CD4-positive, alpha-beta T cell (primary cell): ENCODE measurements at places on chromosomes 3 and 15. TPM values are rescaled to one million over a fixed set of nuclear protein-coding genes. Genes with fewer than 3 reads are reported as not detected.

DNA sequence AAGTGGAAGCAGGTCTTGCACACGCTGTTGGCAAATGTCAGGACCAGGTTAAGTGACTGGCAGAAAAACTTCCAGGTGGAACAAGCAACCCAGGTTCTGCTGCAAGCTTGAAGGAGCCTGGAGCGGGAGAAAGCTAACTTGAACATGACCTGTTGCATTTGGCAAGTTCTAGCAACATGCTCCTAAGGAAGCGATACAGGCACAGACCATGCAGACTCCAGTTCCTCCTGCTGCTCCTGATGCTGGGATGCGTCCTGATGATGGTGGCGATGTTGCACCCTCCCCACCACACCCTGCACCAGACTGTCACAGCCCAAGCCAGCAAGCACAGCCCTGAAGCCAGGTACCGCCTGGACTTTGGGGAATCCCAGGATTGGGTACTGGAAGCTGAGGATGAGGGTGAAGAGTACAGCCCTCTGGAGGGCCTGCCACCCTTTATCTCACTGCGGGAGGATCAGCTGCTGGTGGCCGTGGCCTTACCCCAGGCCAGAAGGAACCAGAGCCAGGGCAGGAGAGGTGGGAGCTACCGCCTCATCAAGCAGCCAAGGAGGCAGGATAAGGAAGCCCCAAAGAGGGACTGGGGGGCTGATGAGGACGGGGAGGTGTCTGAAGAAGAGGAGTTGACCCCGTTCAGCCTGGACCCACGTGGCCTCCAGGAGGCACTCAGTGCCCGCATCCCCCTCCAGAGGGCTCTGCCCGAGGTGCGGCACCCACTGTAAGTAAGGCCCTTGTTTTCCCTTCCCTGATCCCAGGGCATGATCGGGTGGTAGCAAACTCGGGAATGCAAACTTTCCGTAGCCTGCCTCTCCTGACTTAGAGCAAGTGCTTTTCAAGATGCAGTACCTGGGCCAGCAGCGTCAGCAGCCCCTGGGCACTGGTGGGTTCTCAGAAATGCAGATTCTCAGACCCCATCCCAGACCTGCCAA, 759 bp downstream of the GALNT15 start:
- DNase-seq: no peak

Gene CPLX3
- 0.53 TPM for total RNA-seq

GRCh38 chr3:3443482-3443881, 264.0 kb upstream of the CRBN start:
- DNase-seq: no peak

Gene RPL32
- total RNA-seq: 4,308 TPM

Gene DNAH1
- 50.7 TPM for total RNA-seq

Gene ZDHHC19
- total RNA-seq: not detected

GRCh38 chr3:38085943-38086324, 46.9 kb downstream of the DLEC1 start:
- DNase-seq: no peak

Gene EPHB1
- total RNA-seq: 0.08 TPM

- DNase-seq: no peak
Observed at GRCh38 chr3:17195192-17195611, 310.4 kb downstream of the PLCL2 start.

DNA sequence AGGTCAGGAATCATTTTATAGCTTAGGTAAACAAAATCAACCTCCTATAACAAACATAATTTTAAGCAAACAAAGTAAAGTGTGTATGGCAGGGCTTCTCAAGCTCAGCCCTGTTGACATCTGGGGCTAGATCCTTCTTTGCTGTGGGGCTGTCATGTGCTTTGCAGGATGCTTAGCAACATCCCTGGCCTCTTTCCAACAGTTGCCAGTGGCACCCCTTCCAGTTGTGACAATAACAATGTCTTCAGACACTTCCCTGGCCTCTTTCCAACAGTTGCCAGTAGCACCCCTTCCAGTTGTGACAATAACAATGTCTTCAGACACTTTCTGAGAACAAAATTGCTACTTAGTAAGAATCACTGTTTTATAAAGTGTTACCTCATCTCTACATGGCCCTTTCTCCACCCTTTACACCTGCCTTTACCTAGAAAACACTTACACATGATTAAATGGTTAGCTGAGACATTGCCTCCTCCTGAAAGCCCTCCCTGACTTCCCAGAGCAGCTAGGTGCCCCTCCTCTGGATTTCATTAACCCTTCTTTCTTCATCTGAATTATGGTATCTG, 194.0 kb upstream of the LMCD1 start:
- DNase-seq: no peak
